ENCODE measurements at places on chromosomes 6 and 20.

GRCh38 chr20:33005908-33006775 lies 1.4 kb upstream of the BPIFB2 start:
- DNase-seq = no peak

DNA sequence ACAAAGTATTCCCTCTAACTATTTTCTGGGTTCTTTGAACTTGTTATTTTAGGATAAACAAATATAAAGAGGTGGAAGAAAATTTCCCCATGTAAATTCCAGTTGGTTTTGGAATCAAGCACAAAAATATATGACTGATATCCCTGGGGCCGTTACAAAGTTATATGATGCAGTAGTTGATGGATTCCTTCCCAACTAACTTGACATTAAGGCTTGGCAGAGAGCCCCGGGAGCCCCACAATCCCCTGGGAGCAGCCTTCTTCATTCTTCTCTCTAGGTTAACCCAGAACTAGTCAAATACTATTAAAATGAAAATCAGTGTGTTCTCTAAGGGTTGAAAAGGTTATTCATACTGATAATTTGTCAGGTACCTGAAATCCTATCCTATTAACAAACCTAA lies 508.9 kb upstream of the SOX4 start:
- DNase-seq = no peak

DNA sequence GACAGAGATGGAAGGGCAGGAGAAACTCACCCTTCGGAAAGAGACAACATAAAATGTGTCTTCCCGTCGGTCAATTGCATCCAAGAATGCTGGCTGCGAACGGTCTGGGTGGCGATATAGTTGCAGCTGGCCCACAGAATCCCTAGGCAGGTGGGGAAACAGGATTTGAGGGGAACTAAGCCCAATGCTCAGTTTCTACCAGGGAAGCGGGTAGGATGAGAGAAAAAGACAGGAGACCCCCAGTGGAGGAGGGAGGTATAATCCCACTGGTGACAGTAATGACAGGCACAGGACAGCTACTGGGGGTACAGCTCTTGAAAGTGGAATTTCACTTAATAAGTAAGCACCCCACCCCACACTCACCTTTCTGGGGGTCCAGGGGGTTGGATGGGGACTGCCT lies 7.5 kb upstream of the TNXB start:
- peak; percentile 51 for DNase-seq

- no peak for DNase-seq
Observed at GRCh38 chr20:40892642-40893041, 136.0 kb upstream of the TOP1 start.

- DNase-seq = peak; percentile 68
Observed at GRCh38 chr20:57089699-57090144, 176.7 kb downstream of the BMP7 start.

DNA sequence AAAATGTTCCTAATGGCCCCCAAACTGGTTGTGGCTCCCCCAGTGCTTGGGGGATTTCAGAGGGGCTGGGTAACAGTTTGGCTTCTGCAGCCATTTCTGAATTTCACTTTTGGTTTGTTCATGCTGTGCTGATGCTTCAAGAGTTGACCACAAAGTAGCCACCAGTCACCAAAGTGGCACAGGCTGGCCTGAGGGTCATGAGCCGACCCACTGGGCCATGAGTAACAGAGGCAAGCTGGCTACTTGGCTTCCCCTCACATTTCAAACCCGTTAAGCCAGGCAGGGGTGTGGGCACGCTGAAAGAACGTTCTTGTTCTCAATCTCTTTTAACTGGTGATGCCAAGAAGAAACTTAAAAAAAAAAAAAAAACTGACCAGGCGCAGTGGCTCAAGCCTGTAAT lies 15.1 kb upstream of the NXT1 start:
- no peak for DNase-seq

GRCh38 chr20:52086878-52087277 lies 104.7 kb downstream of the ZFP64 start:
- DNase-seq = no peak

- no peak for DNase-seq
Observed at GRCh38 chr6:55636406-55637102, 57.6 kb upstream of the HMGCLL1 start.

DNA sequence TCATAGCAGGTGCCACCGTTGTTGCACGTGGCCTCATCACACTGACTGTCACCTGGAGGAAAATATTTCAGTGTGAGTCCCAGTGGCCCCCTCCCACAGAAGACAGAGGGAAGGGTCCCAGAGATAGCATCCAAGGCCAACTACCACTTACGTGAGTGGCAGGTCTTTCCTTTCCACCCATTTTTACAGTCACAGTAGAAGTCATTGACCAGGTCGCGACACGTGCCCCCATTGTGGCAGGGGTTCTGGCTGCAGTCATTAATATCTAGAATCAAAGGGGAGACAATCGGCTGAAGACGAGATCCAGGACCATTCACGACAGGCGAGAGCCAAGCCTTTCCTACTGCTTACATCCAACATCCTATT lies 28.6 kb downstream of the JAG1 start:
- no peak for DNase-seq

GRCh38 chr20:33732166-33732970 lies 572 bp downstream of the ZNF341 start:
- peak; percentile 98 for DNase-seq

- peak; percentile 80 for DNase-seq
Observed at GRCh38 chr20:58892141-58892931, 39.8 kb downstream of the GNAS start.

DNA sequence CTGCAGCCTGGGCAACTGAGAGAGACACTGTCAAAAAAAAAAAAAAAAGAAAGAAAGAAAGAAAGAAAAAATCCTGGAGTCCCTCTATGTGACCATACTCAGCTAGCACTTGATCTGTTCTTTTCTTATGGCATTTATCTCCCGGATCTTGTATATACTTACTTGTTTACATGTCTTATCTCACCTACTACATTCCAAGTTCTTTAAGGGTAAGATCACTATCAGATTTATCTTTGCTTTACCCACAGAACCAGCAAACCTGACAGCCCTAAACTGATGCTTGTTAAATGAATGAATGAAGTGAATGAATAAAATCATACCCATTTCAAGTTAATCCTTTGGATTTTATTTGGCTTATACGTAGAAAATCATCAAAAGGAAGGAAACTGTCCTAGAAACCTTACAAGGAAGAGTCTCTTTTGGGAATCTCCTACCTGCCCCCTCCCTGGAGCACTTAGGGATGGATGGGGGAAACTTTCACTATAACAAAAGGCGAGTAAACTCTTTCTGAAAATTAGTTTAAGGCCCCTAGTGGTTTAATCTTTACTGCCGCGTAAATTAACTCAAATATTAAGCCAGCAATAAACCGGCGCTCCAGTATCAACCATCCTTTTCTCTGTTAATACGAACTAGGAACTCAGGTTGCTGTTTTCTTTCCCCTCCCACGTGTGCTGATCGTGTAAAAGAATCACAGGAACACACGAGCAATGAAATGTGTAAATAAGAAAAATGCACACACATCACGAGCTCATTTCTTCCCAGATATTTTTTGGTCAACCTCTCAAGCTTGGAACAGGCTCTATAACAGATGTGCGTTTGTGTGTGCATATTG lies 1.3 kb upstream of the UTRN start:
- no peak for DNase-seq

GRCh38 chr6:140043357-140043756 lies 668.9 kb upstream of the CITED2 start:
- peak; percentile 8 for DNase-seq

DNA sequence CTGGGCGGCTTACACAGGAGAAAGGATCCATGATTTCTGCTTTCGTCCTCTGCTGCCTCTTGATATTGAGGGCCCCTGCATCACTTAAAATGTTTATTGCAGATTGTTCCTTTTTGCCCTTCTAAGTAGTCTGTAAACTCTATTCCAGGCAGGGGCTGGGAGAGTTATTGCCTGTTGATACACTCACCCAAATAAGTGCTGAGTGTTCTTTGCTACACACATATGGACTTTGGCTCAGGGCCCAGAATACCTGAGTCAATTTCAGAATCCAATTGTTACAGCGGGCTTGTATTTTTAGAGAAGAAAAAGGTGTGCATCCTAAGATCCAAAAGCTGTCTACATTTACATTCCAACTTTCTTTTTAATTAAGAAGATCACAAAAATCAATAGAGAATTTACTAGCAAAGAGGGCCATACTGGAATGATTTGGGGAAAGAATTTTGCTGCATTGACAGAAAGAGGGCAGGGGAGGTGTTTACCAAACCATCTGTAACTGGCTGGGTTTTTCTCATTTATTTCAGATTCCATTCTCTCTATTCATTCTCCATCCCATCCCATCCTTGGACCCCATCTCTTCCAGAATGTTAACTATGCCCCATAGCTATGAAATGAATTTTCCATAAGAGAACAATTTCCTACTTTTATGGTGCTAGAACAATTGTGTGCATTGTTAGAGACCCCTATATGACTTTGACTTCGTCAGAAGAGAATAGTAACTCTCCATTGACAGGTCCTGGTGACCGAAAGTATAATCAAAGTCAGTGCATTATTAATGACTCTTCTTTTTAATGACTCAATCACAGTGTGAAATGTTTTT lies 959.9 kb upstream of the FLRT3 start:
- no peak for DNase-seq

Measured in erythroblast (primary cell).